ENCODE measurements at places on chromosomes 4 and X.

- no peaks in the 10 kb centered on the region for H3K27me3 ChIP-seq
- no peak overlapping the region for H3K27ac ChIP-seq
Observed at GRCh38 chr4:19756661-19757060, 495.0 kb upstream of the SLIT2 start.

GRCh38 chrX:129661369-129661768 is 6.6 kb upstream of the APLN start:
- H3K27ac ChIP-seq = no peak overlapping the region
- no peak overlapping the region for H3K4me3 ChIP-seq
- H3K4me1 ChIP-seq = no peaks in the 10 kb centered on the region
- no peaks in the 10 kb centered on the region for H3K36me3 ChIP-seq
- no peak for DNase-seq
- H3K27me3 ChIP-seq = peaks cover 36% of the 10 kb centered on the region

DNA sequence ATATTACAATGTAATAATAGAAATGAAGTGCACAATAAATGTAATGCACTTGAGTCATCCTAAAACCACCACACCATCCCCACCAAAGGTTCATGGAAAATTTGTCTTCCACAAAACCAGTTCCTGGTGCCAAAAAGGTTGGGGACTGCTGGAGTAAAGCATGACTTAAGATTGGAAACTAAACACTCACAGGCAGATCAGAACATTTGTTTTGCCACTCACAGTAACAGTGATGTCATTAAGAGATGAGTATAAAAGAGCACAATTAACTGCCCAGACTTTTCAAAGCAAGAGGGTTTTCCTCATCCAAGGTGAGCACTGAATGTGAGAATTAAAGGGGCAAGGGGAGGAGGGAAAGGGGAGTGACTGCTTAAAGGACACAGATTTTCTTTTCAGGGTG is 35.6 kb downstream of the MAP7D3 start:
- no peaks in the 10 kb centered on the region for H3K4me1 ChIP-seq
- no peak overlapping the region for H3K27ac ChIP-seq
- H3K27me3 ChIP-seq = peaks cover 21% of the 10 kb centered on the region
- DNase-seq = no peak
- peaks cover 50% of the 10 kb centered on the region for H3K36me3 ChIP-seq

DNA sequence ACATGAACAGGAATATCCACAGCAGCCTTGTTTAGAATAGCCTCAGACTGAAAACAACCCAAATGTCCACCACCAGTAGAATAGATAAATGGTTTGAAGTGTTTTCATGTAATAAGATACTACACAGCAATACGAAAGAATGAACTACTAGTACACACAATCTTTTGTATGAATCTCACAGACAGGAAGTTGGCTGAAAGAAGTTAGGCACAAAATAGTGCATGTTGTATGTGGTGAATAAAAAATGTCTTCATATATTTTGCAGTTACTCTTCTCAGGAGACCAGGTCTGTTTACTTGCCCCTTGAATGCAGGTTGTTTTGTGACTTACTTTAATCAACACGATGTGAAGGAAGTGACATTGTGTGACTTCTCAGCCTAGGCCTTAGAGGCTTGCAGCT is 75.9 kb upstream of the LEF1 start:
- no peak overlapping the region for H3K4me3 ChIP-seq
- DNase-seq = no peak
- no peaks in the 10 kb centered on the region for H3K36me3 ChIP-seq

GRCh38 chr4:3340700-3341083 is 47.9 kb downstream of the RGS12 start:
- no peak for DNase-seq
- no peak overlapping the region for H3K4me3 ChIP-seq
- peaks cover 11% of the 10 kb centered on the region for H3K4me1 ChIP-seq
- no peaks in the 10 kb centered on the region for H3K36me3 ChIP-seq
- H3K27ac ChIP-seq = no peak overlapping the region

DNA sequence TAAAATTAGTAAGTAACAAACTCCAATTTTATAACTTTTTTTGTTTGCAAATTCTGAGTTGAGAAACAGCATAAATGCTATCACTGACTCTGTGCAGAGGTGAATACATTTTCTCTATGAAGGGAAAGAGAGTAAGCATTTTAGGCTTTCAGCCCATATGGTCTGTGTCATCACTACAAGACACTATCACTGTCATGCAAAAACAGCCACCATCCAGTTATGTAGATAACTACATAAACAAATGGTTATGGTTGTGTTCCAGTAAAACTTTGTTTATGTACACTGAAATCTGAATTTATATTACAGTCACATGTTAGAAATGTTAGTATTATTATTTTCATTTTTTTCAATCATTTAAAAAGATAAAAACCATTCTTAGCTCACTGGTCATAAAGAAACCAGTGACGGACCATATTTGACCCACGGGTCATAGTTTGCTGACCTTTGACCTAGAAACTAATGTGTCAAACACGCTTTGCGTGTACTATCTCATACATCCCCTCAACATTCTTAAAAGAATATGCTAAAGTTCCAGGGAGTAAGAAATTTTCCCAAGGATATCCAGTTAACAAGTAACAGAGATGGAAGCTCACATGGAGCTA is 29.1 kb downstream of the RASGEF1B start:
- no peaks in the 10 kb centered on the region for H3K27me3 ChIP-seq
- H3K36me3 ChIP-seq = peaks cover 98% of the 10 kb centered on the region
- DNase-seq = no peak
- H3K27ac ChIP-seq = no peak overlapping the region
- H3K4me1 ChIP-seq = no peaks in the 10 kb centered on the region
- H3K4me3 ChIP-seq = no peak overlapping the region

DNA sequence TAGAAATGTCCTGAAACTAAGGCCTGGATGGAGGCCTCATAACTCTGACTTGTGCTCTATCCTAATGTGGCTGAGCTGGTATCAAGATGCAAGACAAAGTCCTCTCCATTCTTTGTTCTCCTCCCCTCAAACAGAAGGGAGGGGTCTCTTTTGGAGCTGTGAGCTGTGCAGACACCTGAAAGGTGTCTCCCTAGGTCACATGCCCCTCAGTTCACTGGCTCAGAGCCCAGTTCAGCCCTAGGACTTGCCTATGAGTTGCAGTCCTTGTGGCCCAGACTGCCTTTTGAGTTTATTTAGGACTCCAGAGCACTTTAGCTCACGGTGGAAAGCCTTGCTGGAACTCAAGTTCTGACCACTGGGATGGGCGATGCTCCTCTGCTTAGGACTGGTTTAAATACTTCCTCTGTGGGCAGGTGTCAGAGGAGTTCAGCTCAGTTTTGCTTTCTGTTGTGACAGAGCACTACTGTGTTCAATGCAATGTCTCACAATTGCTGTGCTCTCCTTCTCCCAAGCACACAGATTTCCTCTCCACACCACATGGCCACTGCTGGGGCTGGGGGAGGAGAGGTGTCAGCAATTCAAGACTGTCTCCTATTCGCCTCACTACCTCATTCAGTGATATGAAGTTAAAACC is 84.8 kb upstream of the ZNF827 start:
- peaks cover 21% of the 10 kb centered on the region for H3K27me3 ChIP-seq
- no peak overlapping the region for H3K27ac ChIP-seq
- no peaks in the 10 kb centered on the region for H3K36me3 ChIP-seq

DNA sequence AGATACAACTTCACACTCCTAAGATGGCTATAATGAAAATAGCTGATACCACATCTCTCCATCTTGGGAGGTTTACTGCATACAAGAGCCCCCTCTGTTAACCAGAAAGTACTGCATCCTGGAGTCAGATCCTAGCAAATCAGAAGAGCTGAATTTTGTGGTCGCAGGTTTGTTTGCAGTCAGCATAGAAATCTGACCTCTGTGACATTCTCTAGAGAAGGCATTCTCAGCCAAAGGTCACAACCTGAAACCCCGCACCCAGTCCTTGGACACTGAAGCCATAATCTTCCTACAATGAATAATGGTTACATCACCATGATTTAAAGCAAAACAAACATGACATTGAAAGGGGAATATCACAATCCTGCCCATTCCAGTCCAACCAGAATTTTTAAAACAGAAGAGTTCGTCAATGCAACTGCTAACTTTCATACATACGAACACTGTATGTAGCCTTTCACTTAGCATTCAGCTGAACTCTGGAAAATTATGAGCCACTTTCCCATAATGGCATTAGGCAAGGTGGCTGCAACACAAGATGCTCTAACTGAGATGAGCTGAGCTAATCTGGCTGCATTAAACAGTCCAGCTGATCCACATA is 17.6 kb downstream of the HS6ST2 start:
- no peak overlapping the region for H3K4me3 ChIP-seq
- no peak for DNase-seq

GRCh38 chr4:6892190-6892908 is 17.3 kb upstream of the TBC1D14 start:
- H3K4me3 ChIP-seq = peak overlapping the region; percentile 17
- peaks cover 12% of the 10 kb centered on the region for H3K36me3 ChIP-seq
- peak; percentile 47 for DNase-seq
- H3K4me1 ChIP-seq = peaks cover 27% of the 10 kb centered on the region
- peak overlapping the region; percentile 76 for H3K27ac ChIP-seq
- no peaks in the 10 kb centered on the region for H3K27me3 ChIP-seq

DNA sequence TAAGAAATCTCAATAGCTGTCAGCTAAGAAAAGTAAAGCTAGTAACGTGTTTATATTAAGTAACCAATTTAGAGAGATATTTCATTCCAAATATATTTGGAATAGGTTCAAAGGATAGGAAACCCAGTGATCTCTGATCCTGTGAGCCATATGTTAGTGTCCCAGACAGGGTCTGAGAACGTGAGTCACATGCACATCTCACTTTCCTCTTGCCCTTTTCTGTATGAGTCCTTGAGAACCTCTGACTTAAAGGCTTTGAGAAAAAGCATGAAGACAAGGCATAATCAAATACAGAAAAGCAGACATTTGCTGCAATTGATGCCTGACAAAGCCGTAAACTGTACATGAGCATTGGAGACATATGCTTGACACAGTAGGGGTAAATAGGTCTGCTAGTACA is 655.1 kb upstream of the ADGRL3 start:
- DNase-seq = no peak
- no peak overlapping the region for H3K4me3 ChIP-seq
- no peaks in the 10 kb centered on the region for H3K4me1 ChIP-seq
- H3K36me3 ChIP-seq = no peaks in the 10 kb centered on the region
- H3K27ac ChIP-seq = no peak overlapping the region

- no peak for DNase-seq
- peaks cover 14% of the 10 kb centered on the region for H3K27me3 ChIP-seq
- H3K36me3 ChIP-seq = no peaks in the 10 kb centered on the region
- no peak overlapping the region for H3K4me3 ChIP-seq
Observed at GRCh38 chrX:123330229-123330942, 146.3 kb downstream of the GRIA3 start.

- no peaks in the 10 kb centered on the region for H3K36me3 ChIP-seq
- peaks cover 4% of the 10 kb centered on the region for H3K27me3 ChIP-seq
- DNase-seq = no peak
- H3K4me3 ChIP-seq = no peak overlapping the region
- H3K4me1 ChIP-seq = peaks cover 2% of the 10 kb centered on the region
Observed at GRCh38 chr4:54800831-54801530, 143.2 kb downstream of the KIT start.

DNA sequence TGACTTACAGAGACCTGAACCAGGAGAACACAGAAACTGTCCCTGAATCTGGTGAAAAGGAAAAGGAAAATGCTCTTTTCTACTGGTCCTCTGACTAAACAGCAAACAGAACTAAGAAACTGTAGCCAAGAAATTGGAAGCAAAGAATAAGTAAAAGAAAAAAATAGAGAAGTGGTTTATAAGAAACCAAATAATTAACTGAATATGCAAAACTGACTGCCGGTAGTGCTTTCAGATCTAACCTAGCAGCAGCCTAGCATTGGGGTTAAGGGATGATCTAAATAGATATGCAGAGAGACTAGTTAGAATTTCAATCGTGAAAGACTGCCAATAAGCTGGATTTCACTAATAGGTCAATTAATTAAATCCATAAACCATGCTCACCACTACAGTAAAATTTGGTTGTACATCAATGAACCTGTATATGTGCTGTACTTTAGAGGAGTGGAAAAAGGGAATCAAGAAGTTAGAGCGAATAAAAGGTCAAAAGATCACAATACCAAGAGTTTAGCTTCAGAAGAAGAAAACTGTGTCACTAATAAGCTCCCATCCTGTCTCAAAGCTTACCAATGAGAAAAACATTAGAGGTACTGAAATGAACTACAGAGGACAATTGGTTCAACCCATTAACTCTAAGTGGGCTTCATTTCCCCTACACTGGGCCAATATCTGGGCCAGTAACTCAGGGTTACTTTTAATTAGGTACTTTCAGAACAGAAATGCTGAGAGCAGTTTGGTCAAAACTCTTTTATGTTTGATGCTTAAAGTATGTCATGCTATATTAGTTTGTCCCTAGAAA is 53.6 kb downstream of the KLHL13 start:
- H3K27ac ChIP-seq = no peak overlapping the region
- no peaks in the 10 kb centered on the region for H3K4me1 ChIP-seq
- H3K27me3 ChIP-seq = no peaks in the 10 kb centered on the region
- H3K36me3 ChIP-seq = no peaks in the 10 kb centered on the region
- no peak overlapping the region for H3K4me3 ChIP-seq

DNA sequence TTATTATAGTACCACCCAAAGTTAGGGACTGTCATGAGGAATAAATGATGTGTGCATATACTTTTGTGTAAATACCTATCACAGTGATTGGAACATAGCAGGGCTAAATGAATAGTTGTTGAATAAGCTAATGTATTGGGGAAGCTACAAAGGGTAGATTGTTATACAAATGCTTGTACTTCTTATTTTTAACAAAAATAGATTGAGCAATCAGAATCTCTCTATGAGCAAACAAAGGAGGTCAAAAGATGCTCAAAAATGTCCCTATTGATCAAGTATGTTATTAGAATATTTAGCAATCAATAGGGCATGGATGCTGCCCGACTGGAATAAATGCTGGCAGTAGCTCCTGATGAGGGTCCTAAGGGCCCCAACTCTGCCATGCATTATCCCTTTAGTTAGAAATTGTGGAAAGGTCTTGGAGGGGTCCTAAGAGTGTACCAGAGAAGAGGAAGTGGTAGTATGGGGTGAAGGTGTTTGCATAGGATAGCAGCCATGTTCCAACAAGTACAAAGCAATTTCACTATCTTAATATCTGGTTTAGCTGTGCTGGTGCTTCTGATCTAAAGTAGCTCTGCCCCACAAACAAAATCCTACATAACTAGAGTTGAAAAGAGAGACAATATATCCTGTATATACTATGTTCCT is 33.1 kb upstream of the TAPT1 start:
- peak overlapping the region; percentile 90 for H3K27ac ChIP-seq
- H3K36me3 ChIP-seq = peaks cover 20% of the 10 kb centered on the region
- no peak for DNase-seq
- H3K4me1 ChIP-seq = peaks cover 45% of the 10 kb centered on the region
- no peaks in the 10 kb centered on the region for H3K27me3 ChIP-seq
- peak overlapping the region; percentile 19 for H3K4me3 ChIP-seq

GRCh38 chrX:33808636-33809035 is 323.5 kb downstream of the FAM47A start:
- no peaks in the 10 kb centered on the region for H3K4me1 ChIP-seq
- peaks cover 3% of the 10 kb centered on the region for H3K27me3 ChIP-seq
- no peak for DNase-seq
- H3K27ac ChIP-seq = no peak overlapping the region
- H3K36me3 ChIP-seq = no peaks in the 10 kb centered on the region

GRCh38 chrX:69618803-69619202 is 2.9 kb downstream of the EDA start:
- H3K4me1 ChIP-seq = peaks cover 9% of the 10 kb centered on the region
- no peak overlapping the region for H3K4me3 ChIP-seq
- no peak for DNase-seq
